ENCODE measurements at places on chromosomes 6 and 20. TPM values are rescaled to one million over a fixed set of nuclear protein-coding genes. Genes with fewer than 3 reads are reported as not detected.

The MUCL3 gene
- not detected for total RNA-seq

The SLC2A10 gene
- total RNA-seq = 47.4 TPM

The ME1 gene
- total RNA-seq = 31.8 TPM

The REM1 gene
- total RNA-seq = not detected

The HUS1B gene
- total RNA-seq = 0.72 TPM

DNA sequence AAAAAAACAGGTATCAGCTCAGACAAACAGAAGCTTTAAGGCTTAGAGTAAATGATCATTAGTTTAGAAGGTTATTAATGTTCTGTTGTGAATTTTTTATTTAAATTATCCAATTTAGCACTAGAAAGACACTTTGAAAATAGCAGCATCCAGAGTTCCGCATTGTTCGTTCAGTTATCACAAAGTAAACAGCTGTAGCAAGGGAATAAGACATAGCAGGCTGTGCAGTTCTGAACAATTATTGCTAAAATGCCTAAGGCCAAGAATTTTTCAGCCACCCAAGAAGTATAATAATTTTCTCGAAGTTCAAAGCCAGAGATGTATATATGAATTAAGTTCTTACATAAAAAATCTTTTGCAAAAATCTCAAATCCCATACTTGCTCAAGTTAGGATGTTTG is 8.0 kb upstream of the TNFAIP3 start:
- DNase-seq = no peak
- H3K4me1 ChIP-seq = peaks cover under 1% of the 10 kb centered on the region
- no peaks in the 10 kb centered on the region for H3K36me3 ChIP-seq
- no peak overlapping the region for H3K27ac ChIP-seq
- H3K4me3 ChIP-seq = no peak overlapping the region

- no peaks in the 10 kb centered on the region for H3K36me3 ChIP-seq
- no peaks in the 10 kb centered on the region for H3K4me1 ChIP-seq
- H3K27ac ChIP-seq = no peak overlapping the region
- no peak overlapping the region for H3K4me3 ChIP-seq
- H3K27me3 ChIP-seq = no peaks in the 10 kb centered on the region
- DNase-seq = no peak
These were observed 308.2 kb downstream of the PHF3 start for GRCh38 chr6:63943826-63944225.

DNA sequence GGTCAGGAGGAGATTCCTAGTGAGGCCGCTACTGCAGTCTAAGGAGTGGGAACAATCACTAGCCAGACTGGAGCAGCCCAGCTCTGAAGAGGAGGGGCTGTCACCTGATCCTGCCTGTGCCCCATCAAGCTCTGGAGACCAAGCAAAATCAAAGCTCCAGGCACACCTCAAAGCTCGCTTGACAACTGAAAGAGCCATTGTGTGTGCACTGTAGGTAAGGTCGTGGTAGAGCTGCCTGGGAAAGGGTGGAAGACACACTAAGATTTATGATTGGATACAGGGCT is 58.2 kb downstream of the CSE1L start:
- no peak overlapping the region for H3K4me3 ChIP-seq
- no peak for DNase-seq
- H3K27ac ChIP-seq = no peak overlapping the region
- H3K4me1 ChIP-seq = no peaks in the 10 kb centered on the region
- peaks cover 38% of the 10 kb centered on the region for H3K36me3 ChIP-seq
- no peaks in the 10 kb centered on the region for H3K27me3 ChIP-seq

DNA sequence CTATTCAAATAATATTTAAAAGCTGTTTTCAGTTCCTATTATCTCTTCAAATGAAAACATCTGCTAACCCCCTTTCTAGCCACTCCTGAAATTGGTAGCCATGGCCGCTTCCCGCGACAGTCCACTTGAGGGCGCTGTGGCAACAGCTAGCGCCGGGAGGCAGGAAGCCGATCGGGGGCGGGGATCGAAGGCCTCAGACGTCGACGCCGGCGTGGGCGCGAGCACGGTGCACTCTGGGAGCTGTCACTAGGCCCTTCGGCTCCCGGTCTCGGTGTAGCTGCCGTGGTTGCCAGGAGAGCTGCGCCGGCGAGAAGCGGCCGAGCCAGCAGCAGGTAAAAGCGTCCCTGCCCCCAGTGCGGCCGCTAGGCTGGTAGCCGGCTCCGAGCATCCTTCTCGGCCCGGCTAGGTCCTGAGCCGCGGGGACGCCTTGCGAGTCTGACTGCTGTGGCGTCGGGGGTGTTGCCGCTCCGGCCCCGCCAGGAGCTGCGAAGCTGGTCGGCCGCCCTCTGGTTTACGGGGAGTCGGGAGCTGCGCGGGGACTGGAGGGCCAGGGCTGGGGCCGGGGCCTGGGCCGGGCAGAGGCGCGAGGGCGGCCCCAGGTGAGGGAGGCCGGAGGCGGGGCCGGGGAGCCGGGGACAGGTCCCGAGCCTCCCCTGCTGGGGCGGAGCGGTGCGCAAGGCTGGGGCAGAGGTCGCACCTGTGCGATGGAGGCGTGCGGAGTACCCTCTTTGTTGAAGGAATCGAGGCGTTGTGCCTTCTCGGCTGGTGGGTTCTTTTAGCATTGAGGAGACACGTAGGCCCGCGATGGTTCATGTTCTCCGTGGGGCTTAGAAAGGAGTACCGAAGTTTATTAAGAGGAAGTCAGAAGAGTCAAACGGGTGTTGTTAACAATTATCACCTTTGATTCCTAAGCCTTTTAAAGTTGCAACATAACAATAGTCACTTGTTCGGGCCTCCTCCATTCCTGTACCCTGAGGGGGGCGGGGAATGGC is at the start of gene DOP1A:
DOP1A (plus strand) TSS at position 224 of the 992 bp plus-strand sequence. CDS start 29,307 bp downstream, outside the sequence.
- H3K27ac ChIP-seq = peak within 1 kb of the TSS; percentile 81
- peaks cover 16% of the 10 kb centered on the region for H3K4me1 ChIP-seq
- no peaks in the 10 kb centered on the region for H3K27me3 ChIP-seq
- no peaks in the 10 kb centered on the region for H3K36me3 ChIP-seq
